Activated CD4-positive, alpha-beta T cell treated with anti-CD3 and anti-CD28 coated beads for 36 hours (primary cell): ENCODE measurements at places on chromosomes 4 and X.

- H3K36me3 ChIP-seq, result no peaks in the 10 kb centered on the region
- no peak overlapping the region for H3K27ac ChIP-seq
- peaks cover 2% of the 10 kb centered on the region for H3K27me3 ChIP-seq
- H3K4me1 ChIP-seq, result peaks cover 2% of the 10 kb centered on the region
- H3K4me3 ChIP-seq, result no peak overlapping the region
Measured at GRCh38 chrX:1925053-1925481, 310.2 kb downstream of the ASMT start.

DNA sequence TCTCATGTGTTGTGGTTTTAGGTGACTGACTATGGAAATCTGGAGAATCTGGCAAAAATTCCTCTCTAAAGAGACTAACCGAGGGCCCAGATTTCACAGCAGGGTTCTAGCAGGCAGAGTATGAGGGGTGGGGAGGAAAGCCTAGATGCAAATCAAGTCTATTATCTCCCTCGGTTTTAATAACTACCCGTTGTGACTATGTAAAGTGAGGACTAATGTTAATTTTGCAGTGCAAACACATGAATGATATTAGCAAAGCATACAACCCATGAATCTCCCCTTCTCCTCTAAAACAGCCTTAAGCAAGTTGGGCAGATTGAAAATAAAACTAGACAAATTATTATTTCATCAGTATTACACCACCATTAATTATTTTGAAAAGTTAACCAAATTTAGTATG is 131.4 kb downstream of the SLITRK2 start:
- no peaks in the 10 kb centered on the region for H3K36me3 ChIP-seq
- DNase-seq, result no peak
- no peak overlapping the region for H3K27ac ChIP-seq
- H3K4me1 ChIP-seq, result no peaks in the 10 kb centered on the region
- no peak overlapping the region for H3K4me3 ChIP-seq

- no peak overlapping the region for H3K27ac ChIP-seq
- no peak overlapping the region for H3K4me3 ChIP-seq
- H3K36me3 ChIP-seq, result no peaks in the 10 kb centered on the region
- H3K4me1 ChIP-seq, result no peaks in the 10 kb centered on the region
Measured at GRCh38 chr4:156774422-156774821, 197.2 kb downstream of the PDGFC start.

DNA sequence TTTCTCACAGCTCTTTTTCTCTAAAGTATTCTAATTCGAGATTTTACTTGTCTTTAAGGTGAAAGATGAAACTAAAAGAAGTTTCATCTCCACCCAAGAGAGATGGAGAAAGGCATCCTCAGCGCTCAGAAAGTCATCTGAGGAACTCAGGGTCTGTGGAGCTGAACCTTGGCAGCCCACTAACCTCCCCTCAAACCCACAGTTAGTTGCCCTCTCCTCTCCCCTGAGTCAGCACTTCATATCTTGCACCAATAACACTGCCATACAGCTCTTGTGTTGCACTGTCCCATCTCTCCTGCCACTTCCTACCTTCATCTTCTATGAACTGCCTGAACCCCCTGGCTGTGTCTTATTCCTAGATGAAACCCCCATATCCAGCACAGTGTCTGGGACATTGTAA is 184.8 kb downstream of the RAB28 start:
- H3K4me3 ChIP-seq, result no peak overlapping the region
- H3K4me1 ChIP-seq, result no peaks in the 10 kb centered on the region
- no peak for DNase-seq
- no peaks in the 10 kb centered on the region for H3K27me3 ChIP-seq
- no peak overlapping the region for H3K27ac ChIP-seq

DNA sequence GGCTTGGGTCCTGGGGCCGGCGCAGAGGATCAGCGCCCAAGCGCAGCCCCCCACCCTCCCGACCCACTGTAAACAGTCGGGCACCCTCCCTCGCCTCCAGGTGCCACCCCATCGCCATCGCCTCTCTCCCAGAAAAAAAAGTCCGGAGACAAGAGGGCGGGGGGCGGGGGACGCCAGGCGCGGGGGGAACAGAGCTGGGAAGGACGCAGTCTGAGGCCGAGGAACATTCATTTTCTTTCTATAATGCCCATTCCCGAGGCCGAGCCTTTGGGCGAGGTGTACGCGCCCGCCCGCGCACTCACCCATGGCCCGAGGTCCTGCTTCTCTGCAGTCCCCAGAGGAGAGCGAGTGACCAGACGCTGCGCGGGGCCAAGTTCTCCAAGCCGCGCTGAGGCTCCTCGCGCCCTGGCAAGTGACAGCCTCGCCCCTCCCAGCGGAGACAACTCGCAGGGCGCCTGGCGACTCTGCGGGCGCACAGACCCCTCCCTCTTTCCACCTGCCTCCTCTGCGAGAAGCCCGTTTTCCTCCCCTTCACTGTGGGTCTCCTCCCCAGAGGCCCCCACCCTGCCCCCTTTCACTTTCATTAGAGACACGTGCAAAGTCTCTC is 63.5 kb upstream of the WDR17 start:
- no peak overlapping the region for H3K27ac ChIP-seq
- peak; percentile 24 for DNase-seq
- H3K36me3 ChIP-seq, result no peaks in the 10 kb centered on the region
- peaks cover 41% of the 10 kb centered on the region for H3K27me3 ChIP-seq
- H3K4me1 ChIP-seq, result peaks cover 11% of the 10 kb centered on the region
